ENCODE measurements at places on chromosomes 2 and 18.

GRCh38 chr18:62809900-62810299, 94.6 kb downstream of the PHLPP1 start:
- DNase-seq = no peak

DNA sequence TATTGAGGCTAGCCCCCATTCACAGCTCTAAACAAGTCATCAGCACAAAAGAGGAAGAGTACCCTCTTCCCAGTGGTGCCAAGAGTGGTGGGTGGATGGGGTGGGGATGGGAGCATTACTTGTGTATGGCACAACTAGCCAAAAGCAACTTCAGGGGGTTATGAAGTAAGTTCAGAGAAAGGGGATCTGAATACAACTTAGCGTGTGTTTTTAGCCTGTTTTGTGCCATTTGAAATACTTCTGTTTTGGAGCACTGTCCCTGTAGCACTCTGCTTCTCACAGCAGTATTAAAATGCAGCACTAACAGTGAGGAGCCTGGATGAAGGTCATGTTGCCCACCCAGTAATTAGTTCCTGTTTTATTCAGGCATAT, 113.5 kb downstream of the CRIM1 start:
- no peak for DNase-seq

DNA sequence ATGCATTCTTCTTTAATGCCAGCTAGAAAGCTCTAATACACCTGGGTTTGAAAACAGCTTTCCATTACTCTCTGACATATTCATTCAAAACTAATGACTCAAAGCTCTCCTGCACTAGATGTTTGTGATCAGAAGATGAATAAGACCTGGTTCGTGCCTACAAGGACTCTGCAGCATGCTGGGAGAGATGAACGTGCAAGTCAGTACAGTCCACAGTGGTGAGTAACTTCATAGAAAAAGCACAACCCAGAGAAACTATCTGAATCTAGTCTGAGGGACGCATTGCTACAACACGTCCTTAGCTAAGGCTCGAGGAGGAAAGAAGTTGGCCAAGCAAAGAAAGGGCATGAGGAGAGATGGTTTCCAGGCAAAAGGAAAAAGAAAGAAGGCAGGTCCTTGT, 234.3 kb downstream of the OSR1 start:
- DNase-seq = no peak

DNA sequence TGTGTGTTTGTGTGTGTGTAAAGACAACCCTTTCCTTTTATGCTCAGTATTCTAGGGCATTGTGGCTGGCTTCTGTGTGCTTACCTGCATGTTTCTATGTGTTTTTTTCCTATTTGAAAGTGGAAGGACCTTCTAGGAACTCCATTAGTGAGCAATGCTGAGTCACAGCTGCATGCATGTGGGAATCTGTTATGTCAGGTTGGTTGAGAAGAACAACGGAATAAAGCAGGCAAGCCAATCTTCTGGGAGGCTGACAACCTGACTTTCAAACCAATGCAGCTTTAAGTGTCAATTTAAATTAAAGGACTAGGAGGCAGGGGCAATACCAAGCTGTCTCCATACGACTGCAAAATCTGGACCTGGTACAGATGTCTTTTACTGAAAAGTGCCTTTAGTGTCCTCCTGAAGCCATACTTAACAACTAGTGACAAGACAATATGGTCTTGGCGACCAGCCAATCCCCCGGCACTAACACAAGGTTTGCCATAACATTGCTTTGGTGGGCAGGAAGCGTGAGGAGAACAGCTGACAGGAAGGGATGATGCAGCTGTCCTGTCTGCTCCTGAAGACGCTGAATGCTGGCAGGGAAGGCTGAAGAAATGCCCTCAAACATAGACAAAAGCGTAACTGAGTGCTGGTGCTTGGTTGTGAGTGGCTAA, 514.7 kb upstream of the CDH7 start:
- no peak for DNase-seq

- no peak for DNase-seq
Observed at GRCh38 chr2:214843823-214844222, 34.3 kb upstream of the BARD1 start.

GRCh38 chr2:224957540-224958461, 84.5 kb downstream of the DOCK10 start:
- no peak for DNase-seq

DNA sequence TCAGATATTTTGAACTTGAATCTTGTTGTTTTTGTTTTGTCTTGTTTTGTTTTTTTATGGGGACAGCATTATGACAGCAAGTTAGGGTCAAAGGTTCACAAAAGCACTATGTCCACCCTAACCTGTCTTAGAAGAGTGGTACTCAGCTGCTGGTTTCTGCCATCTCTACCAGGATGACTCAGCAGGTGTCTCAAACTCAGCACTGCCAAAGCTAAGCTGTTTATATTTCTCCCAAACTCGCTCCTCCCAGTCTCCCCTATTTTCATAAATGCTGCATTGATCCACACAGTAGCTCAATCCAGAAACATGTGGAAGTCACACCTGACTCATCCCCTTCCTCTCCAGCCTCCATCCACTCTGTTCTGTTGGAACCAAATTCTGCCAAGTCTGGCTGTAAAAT, 134.9 kb downstream of the ZBTB7C start:
- DNase-seq = no peak

GRCh38 chr2:23625726-23626125, 240.7 kb downstream of the KLHL29 start:
- DNase-seq = no peak

- DNase-seq = no peak
Observed at GRCh38 chr2:117812443-117812842, 2.0 kb upstream of the DDX18 start.

DNA sequence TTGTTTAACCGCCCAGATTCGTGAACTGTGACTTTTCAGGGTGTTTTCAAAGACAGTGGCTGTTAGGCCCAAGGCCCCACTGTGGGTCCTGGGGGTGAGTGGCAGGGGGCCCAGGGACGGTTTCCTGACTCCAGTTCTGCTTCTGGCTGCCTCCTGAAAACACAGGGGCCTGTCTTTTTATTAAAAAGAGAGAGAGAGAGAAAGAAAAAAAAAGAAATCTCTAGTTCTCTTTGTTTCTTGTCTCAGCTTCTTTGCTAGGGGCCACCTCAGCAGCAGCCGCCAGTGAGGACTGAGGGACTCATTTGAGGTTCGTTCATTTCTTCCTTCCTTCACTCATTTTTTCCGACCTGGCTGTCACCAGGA, 15.4 kb upstream of the E2F6 start:
- no peak for DNase-seq

GRCh38 chr2:187274146-187274545, 173.9 kb downstream of the CALCRL start:
- no peak for DNase-seq

DNA sequence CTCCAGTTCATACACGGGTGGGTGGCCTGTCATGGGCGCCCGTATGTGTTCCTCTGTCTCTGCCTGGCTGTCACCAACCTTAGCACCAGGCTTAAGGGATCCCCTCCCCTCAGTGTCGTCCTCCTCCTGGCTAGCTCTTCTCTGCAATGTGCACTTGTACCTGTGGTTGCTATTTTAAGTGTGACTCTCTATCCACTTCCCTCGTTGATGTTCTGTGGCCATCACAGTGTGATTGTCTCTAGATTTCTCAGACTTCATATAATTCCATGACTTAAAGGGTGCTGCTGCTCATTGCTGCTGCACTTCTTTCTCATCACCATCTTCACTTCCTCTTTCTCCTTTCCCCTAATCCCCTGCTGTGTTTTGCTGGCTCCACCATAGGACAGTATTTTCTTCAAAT, 143.4 kb downstream of the EML6 start:
- DNase-seq = no peak

DNA sequence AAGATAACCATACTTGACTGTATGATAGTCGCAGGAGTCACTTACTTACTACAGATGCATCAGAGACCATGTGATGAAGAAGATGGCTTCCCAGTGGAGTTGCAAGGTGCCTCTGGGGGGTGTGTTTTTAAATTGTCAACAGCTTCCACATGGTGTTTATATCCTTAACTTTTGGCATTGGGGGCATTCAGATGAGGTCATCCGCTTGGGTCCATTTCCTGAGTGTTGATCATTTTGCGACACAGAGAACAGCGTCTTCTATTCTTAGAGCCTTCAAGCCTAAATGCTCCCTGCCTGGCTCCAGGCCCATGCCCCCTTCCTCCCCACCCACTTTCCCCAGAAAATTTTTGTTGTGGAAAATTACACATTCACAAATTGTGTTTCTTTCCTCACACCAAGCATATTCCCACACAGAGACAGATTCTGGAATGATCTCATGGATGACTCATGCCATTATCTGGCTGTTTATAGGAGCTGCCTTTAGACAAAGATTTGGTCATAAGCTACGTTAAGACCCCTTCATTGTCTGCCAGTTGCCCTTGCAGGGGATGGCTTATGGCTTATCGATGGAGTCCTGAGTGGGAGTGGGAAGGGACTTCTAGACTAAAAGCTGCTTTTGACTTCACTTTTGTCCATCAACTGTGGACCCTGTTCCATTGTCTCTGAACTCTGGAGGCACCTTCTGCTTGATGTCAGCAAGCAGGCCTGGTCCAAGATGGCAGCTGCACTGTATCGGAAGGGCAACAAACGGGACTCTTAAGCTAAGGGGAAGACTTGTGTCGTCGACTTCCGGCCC, 91.8 kb downstream of the CABLES1 start:
- no peak for DNase-seq

GRCh38 chr2:199896617-199897016, 14.5 kb upstream of the C2orf69 start:
- DNase-seq = no peak

GRCh38 chr2:85785027-85785822, 31.4 kb downstream of the ATOH8 start:
- peak; percentile 97 for DNase-seq

DNA sequence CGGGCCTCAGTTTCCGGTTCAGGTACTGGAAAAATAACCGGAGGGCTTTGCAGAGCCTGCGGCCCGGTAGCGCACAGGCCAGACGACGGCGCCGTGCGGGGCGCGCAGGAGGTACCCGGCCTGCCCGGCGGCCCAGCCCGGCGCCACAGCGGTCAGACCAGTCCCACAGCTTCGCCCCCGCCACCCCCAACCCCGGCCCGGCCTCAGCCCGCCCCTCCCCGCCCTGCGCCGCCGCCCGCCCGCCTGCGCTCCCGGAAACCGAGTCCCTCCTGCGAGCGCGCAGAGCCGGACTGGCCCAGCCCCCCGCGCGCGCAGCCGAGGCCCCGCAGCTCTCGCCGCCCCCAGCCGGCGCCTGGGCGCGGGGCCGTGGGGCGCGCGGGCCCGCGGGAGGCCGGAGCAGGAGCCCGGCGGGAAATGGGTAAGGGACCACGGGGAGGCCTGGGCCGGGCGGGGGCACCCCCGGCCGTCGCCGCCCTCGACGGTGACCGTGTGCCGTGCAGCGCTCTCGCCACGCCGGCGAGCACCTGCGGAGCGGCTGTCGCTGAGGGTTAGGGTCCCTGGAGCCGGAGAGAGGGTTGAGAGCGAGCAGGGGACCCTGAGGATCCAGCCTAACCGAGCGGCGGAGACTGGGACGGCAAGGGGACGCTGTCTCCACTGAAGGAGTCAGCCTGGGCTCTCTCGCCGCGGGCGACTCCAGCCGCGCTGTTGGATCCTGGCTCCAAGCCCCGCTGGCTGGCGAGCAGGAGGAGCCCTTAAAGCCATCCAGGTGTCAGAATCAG, 16.5 kb upstream of the PSD4 start:
- peak; percentile 70 for DNase-seq

- DNase-seq = no peak
Observed at GRCh38 chr2:138609446-138609845, 107.9 kb downstream of the SPOPL start.

- DNase-seq = no peak
Observed at GRCh38 chr2:209570194-209570593, 146.3 kb downstream of the MAP2 start.

- no peak for DNase-seq
Observed at GRCh38 chr2:20917719-20918572, 95.0 kb upstream of the LDAH start.

Measured in cardiac muscle cell (in vitro differentiated cells and primary cell).